ENCODE measurements at places on chromosomes 4 and X. TPM values are rescaled to one million over a fixed set of nuclear protein-coding genes. Genes with fewer than 3 reads are reported as not detected.

PRDM5 gene
- total RNA-seq = 0.35 TPM

ESX1 gene
- total RNA-seq = not detected

SOX3 gene
- not detected for total RNA-seq

PCDH10 gene
- total RNA-seq = not detected

DNAJB14 gene
- 60.5 TPM for total RNA-seq

PFKFB1 gene
- 1.6 TPM for total RNA-seq

GRCh38 chrX:126855839-126856524, 36.5 kb downstream of the PRR32 start:
- no peak for DNase-seq

DNA sequence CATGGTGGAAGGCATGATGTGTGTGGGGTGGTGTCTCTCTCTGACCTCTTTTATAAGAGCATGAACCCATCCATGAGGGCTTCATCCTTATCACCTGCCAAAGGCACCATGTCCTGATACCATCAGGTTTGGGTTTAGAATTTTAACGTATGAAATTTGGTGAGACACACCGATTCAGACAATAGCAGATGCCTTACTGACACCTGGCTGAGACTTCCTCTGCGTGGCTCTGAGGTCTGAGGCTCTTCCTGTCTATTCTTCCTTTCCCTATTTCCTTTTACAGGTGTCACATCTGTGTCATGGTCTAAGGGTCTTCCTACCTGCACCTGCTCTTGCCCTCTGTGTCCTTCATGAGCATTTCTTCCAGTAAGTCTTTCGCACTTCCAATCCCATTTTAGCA, 320.7 kb upstream of the CLNK start:
- no peak for DNase-seq

DNA sequence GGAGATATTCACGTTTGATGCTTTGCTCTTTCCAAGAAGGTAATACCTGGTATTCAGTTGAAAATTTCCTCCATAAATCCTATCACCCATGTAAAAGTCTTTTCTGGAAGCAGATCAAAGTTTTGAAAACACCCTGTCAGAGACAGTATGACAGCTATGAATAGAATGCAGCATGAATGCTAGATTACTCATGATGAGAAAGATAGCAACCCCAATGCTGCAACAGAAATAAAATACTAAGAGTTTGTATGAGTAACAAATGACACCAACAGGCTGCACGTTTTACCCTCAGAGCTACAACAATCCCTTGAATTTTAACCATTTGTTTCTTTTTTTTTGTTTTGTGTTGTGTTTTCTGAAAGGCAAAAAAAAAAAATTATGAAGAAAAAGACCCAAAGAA, 108.6 kb downstream of the ARHGAP6 start:
- no peak for DNase-seq

DNA sequence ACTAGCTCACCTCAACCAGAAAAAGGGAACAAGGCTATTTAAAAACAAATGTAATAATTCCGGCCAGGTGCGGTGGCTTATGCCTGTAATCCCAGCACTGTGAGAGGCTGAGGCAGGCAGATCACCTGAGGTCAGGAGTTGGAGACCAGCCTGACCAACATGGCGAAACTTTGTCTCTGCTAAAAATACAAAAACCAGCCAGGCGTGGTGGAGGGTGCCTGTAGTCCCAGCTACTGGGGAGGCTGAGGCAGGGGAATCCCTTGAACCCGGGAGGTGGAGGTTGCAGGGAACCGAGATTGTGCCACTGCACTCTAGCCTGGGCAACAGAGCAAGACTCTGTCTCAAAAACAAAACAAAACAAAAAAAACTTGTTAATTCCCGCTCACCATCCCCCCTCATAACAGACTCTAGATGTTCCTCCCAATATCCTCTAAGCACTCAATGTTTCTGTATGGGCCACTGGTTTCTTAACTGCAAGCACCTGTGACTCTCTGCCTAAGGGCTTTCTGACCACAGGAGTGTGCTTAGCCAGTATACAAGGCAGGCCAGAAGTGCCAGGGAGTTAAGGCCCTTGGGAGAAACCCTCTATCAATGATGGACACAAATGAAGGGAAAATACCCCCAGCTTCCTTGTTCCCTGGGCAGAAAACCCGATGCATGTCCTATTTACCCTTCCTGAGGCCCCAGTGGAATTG, 21.0 kb upstream of the THOC2 start:
- DNase-seq = no peak

- no peak for DNase-seq
Observed at GRCh38 chr4:167196344-167197012, 37.8 kb downstream of the SPOCK3 start.
